Amniotic epithelial cell (primary cell): ENCODE measurements at places on chromosomes 4 and X.

- no peak for DNase-seq
These were observed 573.7 kb downstream of the EPHA5 start for GRCh38 chr4:65096630-65097029.

DNA sequence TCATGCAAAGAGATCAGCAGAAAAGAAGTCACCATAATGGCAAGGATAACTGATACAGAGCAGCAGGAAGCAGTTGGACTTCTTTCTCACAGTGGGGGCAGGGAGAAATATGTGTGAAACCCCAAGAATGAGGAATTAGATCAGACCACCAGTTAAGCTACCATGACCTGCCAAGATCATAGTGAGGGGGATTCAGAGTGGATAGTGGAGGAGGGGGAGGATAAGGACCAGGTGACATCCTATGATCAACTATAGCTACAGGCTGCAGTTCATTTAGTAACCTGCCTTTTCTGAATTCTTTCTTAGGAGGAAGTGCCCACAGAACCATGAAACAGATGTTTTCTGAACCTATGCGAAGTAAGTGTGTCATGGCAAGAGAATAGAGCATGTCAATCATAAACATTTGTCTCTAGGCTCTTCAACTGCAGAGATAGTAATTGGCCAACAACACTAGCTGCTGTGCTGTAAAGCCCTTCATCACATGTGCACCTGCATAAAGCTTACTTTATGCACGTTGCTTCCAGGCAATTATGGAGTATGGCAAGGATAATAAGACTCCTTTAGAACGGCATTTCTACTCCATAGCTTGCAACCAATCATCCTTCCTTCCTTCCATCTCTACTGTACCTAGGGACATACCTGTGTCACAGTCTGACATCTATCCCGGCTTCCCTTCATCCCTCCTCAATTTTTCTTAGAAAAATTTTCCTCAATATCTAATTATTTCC, 329.7 kb downstream of the EPHA5 start:
- DNase-seq, result no peak

DNA sequence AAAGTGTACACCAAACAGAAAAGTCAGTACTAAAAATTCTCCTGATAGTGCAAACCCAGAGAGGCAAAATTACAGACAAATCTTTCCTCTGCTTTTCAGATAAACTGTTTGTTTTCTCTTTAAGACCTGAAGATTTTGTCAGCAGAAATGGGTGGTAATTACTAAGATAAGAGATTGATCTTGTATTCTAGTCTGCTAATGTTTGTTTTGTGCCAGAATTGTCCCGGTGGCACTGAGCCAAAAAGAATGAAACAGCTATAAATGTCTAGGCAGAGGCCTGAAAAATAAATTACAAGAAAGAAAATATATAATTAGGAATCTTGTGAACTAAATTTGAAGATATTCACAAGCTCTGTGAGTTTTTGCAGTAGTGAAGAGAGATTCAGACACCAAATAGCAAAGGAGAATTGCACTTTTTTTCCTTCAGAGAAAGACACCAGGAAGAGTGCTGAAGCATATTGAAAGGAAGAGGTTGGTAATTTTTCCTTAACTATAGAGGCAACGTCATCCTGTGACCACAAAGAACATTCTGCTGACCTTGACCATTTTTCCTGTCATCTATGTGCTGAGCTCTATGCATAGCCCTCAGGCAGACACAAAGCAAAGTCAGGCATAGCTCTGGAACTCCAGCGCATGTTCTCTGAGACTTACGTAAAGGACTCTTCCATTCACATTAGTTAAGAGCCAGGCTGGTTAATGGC, 314.5 kb upstream of the RASGEF1B start:
- no peak for DNase-seq

DNA sequence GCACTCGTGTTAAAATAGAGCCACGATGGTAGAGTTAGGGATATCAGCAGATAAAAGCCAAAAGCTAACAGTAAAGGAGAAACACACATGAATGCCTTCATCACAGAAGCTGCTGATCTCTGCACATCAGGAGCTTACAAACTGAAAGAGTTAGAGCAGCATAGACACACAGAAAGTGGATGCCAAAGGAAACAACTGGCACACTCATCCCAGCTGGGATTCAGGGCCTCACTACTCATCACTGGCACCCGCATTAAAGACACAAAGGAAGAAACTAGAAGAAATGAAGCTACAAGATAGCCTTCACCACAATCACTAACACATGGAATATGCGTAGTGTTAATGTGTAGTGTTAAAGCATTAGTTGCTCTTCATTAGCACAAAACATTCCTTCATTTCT, 156.4 kb upstream of the TBL1X start:
- DNase-seq, result no peak

DNA sequence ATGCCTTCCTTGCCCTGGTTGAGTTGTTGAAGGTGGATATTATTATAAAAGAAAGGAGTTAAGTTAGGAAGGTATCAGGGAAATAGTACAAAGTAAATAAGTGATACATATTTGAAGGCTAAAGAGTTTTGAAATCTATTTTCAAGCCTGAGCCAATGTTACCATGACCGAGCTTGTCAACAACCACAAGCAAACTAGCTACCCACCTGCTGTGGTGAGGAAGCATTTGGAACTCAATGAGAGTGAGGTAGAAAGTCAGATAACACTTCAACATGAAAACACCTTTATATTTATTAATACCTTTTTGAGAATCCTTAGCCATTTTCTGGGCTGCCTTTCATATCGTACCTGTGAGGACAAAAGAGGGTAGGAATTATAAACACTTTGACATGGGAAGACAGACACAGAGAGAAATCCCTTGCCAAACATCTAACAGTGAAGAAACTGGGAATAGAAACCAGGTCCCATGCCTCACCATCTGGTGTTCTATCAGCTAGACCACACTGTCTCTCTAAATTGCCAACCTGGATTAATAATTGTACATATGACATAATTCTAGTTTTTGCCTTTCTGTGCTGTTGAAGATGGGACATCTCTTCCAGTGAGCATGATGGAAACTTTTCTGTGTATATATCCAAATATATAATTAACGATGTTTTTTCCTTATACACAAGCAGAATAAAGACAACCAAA, 606.4 kb upstream of the NR3C2 start:
- no peak for DNase-seq

GRCh38 chr4:40710484-40711254, 39.1 kb upstream of the NSUN7 start:
- DNase-seq, result peak; percentile 73

DNA sequence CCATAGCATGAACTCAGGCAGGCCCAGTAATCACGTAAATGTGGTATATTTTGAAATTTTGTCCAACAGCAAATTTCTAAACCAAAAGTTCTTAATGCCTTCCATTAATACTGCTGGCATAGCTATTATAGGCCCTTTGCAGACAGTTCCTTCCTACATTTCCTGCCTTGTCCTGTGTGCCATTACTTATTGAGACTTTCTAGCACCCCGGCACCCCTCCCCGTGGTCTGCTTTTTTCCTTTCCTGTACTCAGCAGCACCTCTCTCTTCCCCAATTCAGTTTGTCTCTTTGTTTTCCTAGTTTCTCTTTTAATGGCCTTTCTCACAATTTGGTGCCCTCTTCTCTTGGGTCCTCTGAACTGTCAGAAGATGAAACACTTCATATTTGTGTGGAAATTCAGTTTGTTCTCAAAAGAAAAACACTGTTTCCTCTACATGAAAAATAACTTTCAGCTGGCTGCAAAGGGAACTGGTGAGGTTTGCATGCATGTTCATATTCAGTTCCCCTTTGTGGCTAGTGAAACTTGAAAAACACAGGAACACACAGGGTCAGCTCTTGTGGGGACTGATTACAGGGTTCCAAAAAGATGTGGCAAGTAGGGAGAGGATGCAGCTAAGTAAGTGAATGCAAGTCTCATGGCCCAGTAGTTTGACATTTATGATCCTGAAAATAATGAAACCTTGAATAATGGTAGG, 17.1 kb downstream of the GPR34 start:
- no peak for DNase-seq

GRCh38 chr4:17599826-17600225, 14.6 kb upstream of the MED28 start:
- no peak for DNase-seq

DNA sequence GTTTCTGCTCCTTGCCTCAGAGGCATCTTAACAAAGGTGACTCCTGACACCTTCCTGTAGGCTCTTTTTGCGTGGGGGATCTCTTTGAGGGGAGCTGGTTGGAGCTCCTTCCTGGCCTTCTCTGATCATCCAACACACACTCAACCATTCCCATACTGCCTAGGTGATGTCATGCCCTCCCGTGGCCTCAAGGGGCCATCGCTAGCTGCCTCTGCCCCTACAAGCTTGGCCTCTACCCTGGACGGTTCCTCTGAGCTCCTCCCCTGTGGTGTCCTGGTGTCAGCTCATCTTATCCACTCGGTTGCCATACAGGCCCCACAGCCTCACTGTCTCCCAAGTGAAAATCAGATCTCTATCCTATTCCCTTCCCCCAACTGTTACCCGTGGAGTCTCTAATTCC, 13.7 kb upstream of the ZNF185 start:
- DNase-seq, result no peak

DNA sequence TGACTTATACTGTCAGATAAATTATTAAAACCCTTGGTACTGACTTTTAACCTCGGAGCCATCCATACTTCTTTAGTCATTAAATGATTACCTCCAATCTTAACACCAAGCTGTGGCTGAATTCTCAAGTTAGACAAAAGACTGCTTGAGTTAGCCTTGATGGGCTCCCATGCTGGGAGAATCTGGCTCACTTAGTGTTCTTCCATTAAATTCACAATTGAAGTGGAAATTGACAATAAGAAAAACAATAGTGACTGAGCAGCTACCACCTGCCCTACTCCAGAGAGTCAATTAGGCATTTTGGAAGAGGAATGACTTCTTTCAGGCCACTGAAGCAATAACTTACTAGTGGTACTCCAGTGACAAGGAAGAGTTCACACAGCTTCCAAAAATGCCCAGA, 503.0 kb upstream of the CPXCR1 start:
- no peak for DNase-seq

DNA sequence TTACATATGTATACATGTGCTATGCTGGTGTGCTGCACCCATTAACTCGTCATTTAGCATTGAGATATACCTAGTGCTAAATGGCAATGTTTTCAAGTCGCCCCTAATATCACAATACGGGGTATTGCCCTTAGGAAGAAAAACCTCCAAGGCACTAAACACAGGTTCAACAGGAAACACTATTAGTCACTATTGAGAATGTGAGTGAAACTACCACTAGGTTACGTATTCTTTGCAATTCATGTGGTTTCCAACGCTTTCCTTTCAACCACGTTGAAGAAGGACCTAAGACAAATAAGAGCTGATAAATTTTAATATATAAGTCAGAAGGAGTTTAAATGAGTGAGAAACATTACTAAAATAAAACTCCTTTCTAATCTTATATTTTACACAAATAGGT, 134.7 kb upstream of the SPANXN4 start:
- DNase-seq, result no peak

DNA sequence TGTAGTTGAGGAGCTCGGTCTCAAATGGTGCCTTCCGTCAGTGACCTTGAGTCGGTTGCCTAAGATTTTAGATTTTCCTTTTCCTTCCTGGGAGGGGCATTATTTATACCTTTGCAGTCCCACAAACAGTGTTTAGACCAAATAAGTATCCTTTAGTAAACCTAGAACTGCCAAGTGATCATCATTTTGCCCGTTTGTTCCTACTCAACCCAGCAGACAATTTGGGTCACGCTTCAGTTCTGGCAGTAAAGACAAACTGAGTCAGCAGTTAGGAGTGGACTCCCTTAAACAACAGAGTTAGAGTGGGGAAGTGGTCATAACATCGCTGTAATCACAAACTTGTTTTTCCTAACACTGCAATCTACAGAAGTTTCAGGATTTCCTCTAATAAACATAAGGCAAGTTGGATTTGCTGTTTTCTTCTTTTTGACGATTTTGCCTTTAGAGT, 777 bp upstream of the WDFY3 start:
- DNase-seq, result peak; percentile 42

DNA sequence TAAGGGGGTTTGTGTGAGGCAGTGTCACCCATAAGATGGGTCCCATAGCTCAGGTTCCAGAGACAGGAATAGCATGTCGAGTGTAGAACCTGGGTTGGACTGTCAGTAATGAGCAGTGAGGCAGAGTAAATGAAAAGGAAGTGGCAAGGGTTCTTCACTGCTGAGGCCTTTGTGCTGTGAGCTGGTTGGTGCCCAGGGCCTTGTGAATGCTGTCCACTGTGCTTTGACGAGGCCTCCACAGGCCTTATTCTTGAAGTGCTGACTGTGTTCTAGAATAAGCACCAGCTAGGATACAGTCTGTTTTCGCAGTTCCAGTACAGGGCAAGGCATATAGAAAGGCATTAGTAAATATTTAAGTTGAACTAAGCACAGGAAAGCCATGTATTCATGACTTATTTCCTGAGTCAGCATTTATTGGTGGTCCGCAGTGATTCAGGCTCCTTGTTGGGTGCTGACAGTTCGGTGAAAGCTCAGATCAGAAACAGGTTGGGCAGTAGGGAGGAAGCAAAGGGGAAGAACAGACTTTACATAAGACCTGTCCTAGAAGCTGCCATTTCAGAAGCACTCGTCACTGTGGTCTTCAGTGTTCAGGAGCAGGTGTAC, 25.6 kb upstream of the TADA2B start:
- no peak for DNase-seq

DNA sequence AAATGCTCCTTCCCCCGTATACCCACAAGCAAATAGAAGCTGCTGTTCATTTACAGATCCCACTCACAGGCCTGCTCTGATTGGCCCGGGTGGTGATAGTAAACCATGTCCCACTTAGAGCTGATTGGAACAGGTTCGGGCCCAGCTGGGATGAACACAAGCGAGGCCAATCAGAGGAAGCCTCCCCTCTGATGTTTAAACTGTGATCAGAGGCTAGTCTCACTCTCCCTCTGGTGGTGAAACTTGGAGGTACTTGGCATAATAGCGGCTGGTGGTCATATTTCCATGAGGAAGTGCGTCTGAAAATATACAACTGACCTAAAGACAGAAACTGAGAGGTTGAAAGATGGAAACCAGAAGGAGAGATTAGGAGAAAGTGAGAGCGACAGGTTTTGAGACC, 51.5 kb upstream of the TRPC3 start:
- DNase-seq, result peak; percentile 44

DNA sequence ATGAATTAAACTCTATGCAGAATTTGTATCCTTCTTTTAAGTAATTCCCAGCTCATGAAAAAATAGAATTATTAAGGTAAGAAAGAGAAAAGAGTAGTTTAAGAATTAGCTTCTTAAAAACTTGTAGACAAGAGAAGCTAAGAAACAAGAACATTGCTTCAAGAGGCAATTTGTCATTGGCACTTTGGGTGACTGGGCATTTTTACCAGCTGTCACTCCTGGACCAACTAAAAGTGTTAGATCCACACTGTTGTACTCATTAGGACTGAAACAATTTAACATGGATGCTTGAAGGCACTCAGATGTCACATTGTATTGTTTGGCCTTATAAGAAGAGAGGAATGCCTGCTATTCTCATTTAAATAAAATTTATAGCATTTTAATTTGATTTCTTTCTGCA, 7.4 kb downstream of the COL25A1 start:
- DNase-seq, result no peak

- DNase-seq, result no peak
These were observed 255.9 kb downstream of the SPRY1 start for GRCh38 chr4:123652476-123652875.

GRCh38 chrX:136237074-136237473, 14.1 kb downstream of the MAP7D3 start:
- DNase-seq, result no peak

- DNase-seq, result peak; percentile 94
These were observed 626 bp upstream of the CEP135 start for GRCh38 chr4:55947912-55948725.
